Right ventricle myocardium superior (tissue), 1 donor: ENCODE measurements at places on chromosomes 16 and 17. TPM values are rescaled to one million over a fixed set of nuclear protein-coding genes. Genes with fewer than 3 reads are reported as not detected.

- no peak for DNase-seq
Measured at GRCh38 chr16:86217891-86218270, 292.4 kb upstream of the FOXF1 start.

GRCh38 chr17:56471696-56472095 lies 121.8 kb upstream of the NOG start:
- DNase-seq = no peak

GRCh38 chr17:61139219-61139618 lies 260.4 kb upstream of the TBX2 start:
- DNase-seq = no peak

GRCh38 chr16:71867939-71868338 lies 16.0 kb downstream of the ZNF821 start:
- no peak for DNase-seq

DNA sequence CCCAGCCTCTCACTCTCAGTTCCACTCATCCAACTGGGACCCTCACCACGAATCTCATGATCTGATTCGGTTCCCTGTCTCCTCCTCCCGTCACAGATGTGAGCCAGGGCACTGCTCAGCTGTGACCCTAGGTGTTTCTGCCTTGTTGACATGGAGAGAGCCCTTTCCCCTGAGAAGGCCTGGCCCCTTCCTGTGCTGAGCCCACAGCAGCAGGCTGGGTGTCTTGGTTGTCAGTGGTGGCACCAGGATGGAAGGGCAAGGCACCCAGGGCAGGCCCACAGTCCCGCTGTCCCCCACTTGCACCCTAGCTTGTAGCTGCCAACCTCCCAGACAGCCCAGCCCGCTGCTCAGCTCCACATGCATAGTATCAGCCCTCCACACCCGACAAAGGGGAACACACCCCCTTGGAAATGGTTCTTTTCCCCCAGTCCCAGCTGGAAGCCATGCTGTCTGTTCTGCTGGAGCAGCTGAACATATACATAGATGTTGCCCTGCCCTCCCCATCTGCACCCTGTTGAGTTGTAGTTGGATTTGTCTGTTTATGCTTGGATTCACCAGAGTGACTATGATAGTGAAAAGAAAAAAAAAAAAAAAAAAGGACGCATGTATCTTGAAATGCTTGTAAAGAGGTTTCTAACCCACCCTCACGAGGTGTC lies 26.6 kb downstream of the STH start:
- DNase-seq = no peak

- no peak for DNase-seq
Measured at GRCh38 chr17:55735731-55736405, 13.2 kb upstream of the TMEM100 start.

DNA sequence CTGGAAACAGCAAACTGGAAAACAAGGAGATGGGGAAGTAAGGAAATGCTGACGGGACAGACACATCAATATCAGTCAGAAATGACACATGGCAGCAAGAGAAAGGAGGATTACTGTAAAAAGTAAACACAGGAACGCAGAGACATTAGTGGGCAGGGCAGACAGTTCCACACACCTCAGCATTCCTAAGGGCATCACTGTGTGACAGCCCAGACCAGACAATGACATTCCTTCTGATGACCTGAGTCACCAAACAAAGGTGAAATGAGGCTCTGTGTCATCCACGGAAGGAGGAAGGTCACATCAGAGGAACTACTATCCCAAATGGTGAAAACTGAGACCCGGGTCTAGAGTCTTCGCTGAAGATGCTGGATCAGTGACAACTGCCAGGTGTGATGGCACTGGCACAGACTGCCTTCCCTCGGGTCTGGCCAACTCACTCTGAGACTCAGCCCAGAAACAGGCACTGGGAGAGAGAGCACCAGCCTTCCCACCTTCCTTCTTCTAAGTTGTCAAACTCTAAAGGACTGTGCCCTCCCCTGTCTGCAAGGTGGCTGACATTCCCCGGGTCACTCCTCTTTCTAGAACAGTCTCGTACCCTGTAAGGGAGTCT lies 36.7 kb downstream of the TK2 start:
- no peak for DNase-seq

- no peak for DNase-seq
Measured at GRCh38 chr17:12046786-12047185, 26.1 kb downstream of the MAP2K4 start.

GRCh38 chr16:86727131-86727530 lies 148.8 kb downstream of the FOXL1 start:
- no peak for DNase-seq

GRCh38 chr17:3888343-3889171 lies 4.3 kb downstream of the CAMKK1 start:
- DNase-seq = peak; percentile 85

DNA sequence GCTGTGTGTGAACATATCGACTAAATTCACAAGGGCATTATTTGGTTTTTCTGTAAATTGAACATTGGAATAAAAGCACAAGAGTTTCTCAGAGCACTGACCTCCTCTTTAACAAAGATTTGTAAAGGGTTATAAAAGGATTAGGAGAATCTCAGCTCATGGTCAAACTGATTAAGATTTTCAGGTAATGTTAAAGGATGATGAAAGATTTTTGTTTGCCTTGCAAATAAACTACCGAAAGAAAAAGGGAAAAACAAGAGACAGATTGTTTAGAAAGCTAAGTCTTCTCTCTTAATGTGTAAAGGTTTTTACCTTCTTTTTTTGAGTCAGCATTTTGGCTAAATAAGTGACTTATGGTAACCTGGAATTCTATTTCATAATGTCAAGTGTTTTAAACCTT lies 47.6 kb upstream of the MED9 start:
- no peak for DNase-seq

GRCh38 chr16:29807426-29808218 lies 1.3 kb downstream of the MAZ start:
- DNase-seq = peak; percentile 93

DNA sequence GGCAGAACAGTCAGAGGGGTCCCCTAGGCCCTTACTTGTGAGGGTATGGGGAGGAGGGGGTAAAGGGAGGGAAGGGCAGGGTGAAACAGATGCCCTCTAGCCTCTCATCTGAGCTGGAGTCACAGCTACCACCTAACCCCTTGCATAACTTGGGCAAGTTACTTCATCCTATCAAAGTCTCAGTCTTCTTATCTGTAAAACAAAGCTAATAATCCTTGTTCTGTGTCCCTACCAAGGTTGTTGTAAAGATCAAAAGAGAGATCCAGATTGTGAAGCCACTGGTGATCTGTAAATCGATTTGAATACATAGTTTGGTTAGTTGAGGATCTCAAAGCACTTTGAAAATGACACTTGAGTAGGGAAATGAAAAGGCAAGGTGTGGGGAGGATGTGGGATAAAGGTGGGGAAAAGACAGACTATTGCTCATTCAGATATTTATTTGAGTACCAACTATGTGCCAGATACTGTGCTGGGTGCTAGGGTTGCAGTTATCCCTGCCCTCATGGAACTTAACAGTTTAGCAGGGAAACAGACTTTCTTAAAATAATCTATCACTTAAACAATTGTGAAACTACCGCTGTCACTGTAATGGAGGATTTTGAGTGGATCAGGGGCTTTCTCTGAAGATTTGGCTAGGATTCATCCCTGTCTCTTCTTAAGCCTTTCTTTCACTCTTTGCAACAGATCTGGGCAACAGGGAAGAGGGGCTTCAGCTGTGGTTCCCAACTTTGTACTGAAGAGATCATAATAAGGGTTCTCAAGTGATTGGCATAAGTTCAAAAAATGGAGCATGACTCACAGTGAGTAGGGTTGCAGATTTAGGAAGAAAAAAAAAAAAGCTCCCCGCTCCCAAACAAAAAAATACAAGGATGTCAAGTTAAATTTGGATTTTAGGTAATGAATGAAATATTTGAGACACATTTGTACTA lies 3.0 kb downstream of the HEATR9 start:
- DNase-seq = no peak

DNA sequence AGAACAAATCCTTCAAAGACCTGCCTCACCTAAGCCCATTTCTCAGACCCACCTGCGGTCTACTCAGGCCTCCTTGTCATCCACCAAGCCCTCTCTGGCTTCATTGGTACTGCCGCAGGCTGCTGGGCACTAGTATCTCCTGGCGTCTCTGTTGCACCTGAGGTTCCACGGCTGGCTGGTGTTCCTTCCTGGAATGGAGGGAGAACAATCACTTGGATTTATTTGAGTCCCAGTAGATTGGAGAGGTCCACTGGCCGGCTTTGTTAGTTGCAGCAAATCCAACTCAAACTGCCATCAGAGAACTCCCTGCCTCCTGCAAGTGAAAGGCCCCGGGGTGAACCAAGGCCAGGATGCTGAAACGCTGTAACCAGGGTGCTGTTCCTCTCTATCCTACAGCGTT lies 15.3 kb downstream of the MIS12 start:
- no peak for DNase-seq

DNA sequence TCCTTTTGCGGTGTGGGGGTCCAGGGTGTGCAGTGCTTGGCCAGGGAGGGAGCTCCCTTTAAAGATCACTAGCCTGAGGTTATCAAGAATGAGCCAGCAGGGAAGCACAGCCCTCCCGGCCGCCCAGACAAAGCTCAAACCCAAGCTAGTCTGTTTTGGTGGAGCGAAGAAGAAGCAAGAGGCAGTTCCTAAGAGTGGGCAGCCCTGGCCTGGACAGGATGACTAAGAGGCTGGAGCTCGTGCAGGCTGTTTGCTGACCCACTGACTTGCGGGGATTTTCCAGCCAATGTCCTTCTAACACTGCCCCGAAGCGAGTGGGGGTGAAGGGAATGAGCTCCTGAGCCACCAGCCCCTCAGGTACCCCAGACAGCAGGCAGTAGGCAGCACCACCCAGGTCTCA lies 134.4 kb downstream of the COPRS start:
- no peak for DNase-seq

- DNase-seq = no peak
Measured at GRCh38 chr17:77507111-77507885, 366.5 kb downstream of the SEC14L1 start.

GRCh38 chr16:15948532-15949209 lies 745 bp upstream of the ABCC1 start:
- DNase-seq = no peak

GRCh38 chr17:39921323-39921722 lies 2.9 kb upstream of the GSDMB start:
- DNase-seq = no peak

- DNase-seq = no peak
Measured at GRCh38 chr16:26261621-26262020, 569.9 kb downstream of the HS3ST4 start.

DNA sequence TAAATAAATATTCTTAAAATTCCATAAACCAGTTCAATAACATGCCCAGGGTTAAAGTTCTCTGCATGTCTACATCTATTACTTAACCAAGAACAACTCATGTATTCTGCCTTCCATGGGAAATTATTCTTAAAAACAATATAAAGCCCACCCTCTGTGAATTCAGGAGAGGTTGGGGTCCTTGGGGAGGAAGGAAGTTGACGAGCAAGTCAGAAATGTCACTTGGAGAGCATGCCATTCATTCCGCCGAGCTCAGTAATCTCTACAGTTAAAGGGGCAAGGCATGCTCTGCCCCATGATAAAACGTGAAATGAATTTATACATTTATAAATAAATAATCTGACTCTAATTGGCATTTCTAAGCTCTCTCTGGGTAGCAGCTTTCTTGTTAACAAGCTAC lies 405.1 kb downstream of the TOX3 start:
- DNase-seq = no peak

- peak; percentile 75 for DNase-seq
Measured at GRCh38 chr17:50210240-50211225, 9.1 kb upstream of the COL1A1 start.

- DNase-seq = no peak
Measured at GRCh38 chr17:78252701-78253635, 21.5 kb downstream of the TMEM235 start.

GRCh38 chr17:60390186-60390585 lies 1.7 kb downstream of the USP32 start:
- DNase-seq = no peak

GRCh38 chr17:47686664-47687327 lies 7.2 kb upstream of the TBKBP1 start:
- DNase-seq = no peak

- DNase-seq = no peak
Measured at GRCh38 chr16:715477-716199, 720 bp downstream of the METRN start.

GRCh38 chr17:35089586-35090296 lies 26.2 kb upstream of the RFFL start:
- no peak for DNase-seq

GRCh38 chr16:13342675-13343074 lies 441.3 kb downstream of the SHISA9 start:
- no peak for DNase-seq

TNK1 gene
- 2.1 TPM for total RNA-seq

PIMREG gene
- total RNA-seq = 0.59 TPM

KRT222 gene
- not detected for total RNA-seq

CTRL gene
- total RNA-seq = 0.78 TPM

IL17C gene
- not detected for total RNA-seq

CES1 gene
- total RNA-seq = 33.2 TPM

CCDC40 gene
- total RNA-seq = 4.5 TPM

CD300LB gene
- total RNA-seq = 0.16 TPM

MT1A gene
- total RNA-seq = 2.3 TPM

KRT9 gene
- not detected for total RNA-seq

ABAT gene
- 3.4 TPM for total RNA-seq

KRTAP3-1 gene
- not detected for total RNA-seq

ATAD5 gene
- total RNA-seq = 0.38 TPM

MYL11 gene
- total RNA-seq = not detected
